ENCODE measurements at places on chromosomes 2 and 18.

GRCh38 chr2:74577448-74577847 is 22.9 kb downstream of the DOK1 start:
- DNase-seq, result no peak

- no peak for DNase-seq
These were observed 73.7 kb downstream of the UXS1 start for GRCh38 chr2:106120432-106120831.

DNA sequence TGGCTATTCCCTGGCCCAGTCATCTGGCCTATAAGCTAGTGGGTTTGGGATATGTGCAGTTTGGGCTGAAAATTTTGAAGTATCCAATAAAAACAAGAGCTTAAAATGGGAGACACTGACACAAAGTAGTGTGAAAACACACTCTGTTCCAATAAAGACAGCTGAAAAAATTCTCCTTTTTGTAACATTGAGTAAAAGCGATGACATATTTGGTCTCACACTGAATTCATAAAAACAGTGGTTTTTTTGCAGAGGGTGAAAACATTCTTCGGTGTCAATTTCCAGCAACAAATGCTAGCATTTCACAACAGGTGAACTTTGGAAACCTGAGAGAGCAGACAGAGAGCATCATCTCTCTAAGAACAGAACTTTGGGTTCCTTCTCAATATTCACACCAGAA is 142.2 kb downstream of the OSR1 start:
- DNase-seq, result peak; percentile 26

- DNase-seq, result no peak
These were observed 72.7 kb upstream of the CCDC68 start for GRCh38 chr18:55031979-55032378.

- DNase-seq, result no peak
These were observed 40.7 kb downstream of the CTDP1 start for GRCh38 chr18:79720359-79720733.
